GM04503 (cell line): ENCODE measurements at places on chromosomes 5 and 9.

- DNase-seq: no peak
Measured at GRCh38 chr5:33282696-33283095, 158.1 kb upstream of the TARS1 start.

DNA sequence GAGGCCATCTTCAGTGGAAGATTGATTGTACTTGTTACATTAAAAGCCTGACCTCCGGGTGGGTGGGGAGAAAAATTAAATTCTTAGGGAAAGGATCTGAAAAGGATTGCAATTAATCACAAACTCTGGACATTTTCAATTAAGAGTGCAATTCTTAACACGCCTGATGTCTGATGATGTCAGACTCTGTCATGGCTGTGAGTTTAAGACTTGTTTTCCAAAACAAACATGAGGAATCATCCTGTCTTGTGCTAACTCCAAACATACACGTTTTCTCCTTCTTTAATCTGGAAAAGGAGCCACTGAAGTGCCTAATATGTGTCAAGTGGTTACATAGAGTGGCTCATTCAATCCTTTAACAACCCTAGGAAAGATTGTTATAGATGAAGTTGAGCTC is 60.4 kb upstream of the SMIM23 start:
- no peak for DNase-seq

- no peak for DNase-seq
Measured at GRCh38 chr5:126464016-126464415, 40.8 kb downstream of the GRAMD2B start.

GRCh38 chr5:149414405-149415065 is 35.4 kb upstream of the IL17B start:
- DNase-seq: peak; percentile 64

GRCh38 chr5:88290801-88291200 is 22.2 kb upstream of the TMEM161B start:
- no peak for DNase-seq

DNA sequence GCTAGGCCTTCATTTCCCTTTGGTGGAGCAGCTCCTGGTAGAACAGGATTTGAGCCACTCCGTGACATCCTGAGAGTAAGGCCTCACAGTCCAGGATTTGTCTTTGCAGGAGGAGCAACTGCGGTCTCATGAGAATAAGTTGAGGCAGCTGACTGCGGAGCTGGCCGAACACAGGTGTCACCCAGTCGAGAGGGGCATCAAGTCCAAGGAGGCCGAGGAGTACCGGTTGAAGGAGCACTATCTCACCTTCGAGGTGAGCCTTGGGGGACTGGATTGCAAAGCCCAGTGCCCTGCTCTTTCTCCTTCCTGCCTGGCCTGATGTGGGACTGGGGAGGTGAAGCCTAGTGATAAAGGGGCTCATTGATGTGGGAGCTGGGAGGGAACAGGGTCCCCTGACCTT is 44.3 kb downstream of the PSD2 start:
- no peak for DNase-seq

GRCh38 chr9:77440057-77440456 is 208.1 kb downstream of the GNA14 start:
- no peak for DNase-seq

GRCh38 chr5:53578854-53579253 is 18.4 kb downstream of the NDUFS4 start:
- no peak for DNase-seq

DNA sequence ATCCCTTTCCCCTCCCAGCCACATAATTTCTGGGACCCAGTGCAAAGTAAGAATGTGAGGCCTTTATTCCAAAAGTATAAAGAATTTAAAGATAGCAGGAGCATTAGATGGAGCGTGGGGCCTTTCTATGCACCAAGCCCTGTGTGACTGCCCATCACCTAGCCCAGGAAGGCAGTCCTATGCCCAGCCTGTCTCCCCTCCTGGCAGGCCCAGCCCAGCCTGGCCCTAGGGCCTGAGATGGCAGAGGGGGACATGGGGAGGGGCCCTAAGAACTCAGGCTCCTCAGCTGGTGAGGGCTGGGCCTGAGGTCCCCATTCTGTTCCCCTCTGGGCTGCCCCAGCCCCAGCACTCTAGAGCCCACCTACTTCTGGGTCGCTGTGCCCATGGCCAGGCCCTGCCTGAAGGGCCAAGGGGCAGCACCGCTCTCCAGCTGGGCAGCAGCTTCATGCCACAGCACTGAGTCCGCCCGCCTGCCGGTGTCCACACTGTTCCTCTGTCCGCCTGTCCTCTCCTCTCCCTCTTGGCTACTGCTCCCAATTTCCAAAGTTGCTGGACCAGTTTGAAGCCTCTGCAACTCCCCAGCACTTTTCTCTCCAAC is 995 bp upstream of the SLC23A1 start:
- no peak for DNase-seq

DNA sequence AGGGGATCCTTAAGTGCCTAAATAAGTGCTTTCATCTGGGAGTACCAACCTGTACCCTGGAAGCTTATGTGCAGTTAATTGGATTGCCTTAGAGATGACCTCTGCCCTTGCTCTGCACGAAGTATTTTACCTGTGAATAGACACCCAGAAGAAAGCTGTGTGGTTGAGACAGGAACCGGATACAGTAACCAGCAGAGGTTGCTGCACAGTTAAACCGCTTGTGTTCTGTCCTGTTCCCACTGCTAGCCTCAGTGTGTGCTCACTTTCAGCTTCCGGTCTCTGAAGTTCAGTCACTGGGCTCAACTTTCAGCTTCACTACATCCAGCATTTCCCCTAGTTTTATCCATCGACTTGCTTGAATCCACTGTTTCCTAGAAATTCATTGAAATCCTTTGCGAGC is 185.3 kb downstream of the FAM170A start:
- no peak for DNase-seq

GRCh38 chr9:109886617-109887016 is 106.6 kb downstream of the PALM2AKAP2 start:
- DNase-seq: no peak

DNA sequence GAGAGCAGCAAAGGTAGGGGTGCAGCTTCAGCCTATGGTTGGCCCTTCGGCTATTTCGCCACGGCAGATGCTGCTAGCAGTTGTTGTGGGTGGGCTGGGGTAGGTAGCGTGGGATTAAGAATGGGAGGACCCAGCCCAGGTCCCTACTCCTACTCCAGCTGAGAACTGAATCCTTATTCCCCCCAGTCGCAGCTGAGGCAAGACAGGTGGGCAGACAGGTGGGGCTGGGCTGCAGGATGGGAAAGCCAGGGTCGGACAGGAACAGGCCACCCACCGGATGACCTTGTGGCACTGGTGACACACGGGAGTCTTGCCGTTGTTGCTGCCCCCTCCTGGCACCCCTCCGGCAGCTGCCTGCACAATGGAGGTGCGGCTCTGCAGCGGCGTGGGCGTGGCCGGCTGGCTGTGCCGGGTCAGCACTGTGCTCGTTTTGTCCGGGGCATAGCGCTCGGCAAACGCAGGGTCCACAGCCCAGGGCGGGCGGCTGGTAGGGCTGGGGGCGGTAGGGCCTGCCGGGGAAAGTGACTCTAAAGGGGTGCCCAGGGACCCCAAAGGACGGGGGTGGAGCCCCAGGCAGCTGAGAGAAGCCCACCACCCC is 8.2 kb downstream of the PDLIM7 start:
- no peak for DNase-seq

- DNase-seq: no peak
Measured at GRCh38 chr9:125189011-125189360, 617 bp downstream of the PPP6C start.

DNA sequence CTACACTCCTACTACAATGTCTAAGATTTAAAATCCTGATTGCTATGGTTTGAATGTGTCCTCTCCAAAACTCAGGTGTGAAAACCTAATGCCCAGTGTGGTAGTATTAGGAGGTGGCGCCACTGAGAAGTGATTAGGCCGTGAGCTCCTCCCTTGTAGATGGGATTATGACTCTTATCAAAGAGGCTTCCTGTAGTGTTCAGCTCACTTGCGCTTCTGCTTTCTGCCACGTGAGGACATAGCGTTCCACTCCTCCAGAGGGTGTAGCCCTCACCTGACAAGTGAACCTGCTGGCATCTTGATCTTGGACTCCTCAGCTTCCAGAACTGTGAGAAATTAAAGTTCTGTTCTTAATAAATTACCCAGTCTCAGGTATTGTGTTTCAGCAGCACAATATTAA is 33.0 kb upstream of the WHRN start:
- no peak for DNase-seq

DNA sequence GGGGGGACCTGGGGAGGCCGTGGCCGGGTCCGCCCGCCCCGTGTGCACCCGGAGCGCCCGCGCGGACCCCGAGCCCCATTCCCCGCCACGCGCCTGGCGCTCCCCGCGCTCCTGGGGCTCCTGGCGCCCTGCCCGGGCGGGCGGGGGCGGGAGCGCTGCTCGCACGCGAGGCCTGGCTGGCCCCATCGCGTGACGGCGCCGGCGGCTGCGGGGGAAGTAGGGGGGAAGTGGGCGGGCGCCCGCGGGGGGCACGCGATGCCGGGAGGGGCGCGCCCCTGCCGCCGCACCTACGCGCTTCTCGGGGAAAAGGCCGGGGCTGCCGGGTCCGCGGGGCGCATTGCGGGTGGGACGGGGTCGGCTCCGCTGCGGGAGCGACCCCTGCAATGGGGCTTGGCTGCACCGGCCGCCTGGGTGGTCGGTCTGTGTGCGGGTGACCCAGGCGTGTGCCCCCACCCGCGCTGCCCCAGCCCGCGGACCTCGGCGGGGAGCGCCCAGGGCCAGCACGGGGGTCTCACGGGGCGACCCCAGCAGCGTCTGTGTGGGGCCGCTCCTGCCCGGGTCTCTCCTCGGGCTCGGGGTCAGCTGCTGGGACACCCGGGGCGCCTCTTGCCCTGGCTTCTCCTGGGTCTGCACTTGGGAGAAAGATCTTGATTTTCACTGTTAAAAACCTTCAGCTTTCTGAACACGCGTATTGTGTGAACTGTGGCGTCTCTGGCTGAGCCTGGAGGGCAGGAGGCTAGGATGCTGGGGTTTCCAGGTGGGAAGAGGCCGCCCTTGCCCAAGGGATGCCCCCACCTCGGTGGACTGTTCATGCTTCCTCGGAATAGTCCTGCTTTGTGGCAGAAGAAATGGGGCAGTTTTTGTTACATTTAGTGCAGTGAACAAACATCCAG is 52.4 kb downstream of the AHRR start:
- DNase-seq: no peak

DNA sequence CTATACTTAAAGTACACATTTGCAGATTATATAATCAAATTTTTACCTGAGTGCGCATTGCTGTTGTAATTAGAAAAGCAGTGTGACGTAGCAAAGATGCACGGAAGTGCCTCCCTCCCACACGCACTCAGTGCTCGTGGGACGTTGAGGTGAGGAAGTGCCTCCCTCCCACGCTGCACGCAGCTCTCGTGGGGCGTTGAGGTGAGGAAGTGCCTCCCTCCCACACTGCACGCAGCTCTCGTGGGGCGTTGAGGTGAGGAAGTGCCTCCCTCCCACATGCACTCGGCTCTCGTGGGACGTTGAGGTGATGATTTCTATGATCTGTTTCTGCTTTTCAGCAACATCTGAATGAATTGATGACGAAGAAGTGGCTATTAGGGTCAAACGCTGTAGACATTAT is 21.0 kb downstream of the EXOC3 start:
- no peak for DNase-seq

- no peak for DNase-seq
Measured at GRCh38 chr5:99614888-99615287, 686.1 kb upstream of the CHD1 start.

DNA sequence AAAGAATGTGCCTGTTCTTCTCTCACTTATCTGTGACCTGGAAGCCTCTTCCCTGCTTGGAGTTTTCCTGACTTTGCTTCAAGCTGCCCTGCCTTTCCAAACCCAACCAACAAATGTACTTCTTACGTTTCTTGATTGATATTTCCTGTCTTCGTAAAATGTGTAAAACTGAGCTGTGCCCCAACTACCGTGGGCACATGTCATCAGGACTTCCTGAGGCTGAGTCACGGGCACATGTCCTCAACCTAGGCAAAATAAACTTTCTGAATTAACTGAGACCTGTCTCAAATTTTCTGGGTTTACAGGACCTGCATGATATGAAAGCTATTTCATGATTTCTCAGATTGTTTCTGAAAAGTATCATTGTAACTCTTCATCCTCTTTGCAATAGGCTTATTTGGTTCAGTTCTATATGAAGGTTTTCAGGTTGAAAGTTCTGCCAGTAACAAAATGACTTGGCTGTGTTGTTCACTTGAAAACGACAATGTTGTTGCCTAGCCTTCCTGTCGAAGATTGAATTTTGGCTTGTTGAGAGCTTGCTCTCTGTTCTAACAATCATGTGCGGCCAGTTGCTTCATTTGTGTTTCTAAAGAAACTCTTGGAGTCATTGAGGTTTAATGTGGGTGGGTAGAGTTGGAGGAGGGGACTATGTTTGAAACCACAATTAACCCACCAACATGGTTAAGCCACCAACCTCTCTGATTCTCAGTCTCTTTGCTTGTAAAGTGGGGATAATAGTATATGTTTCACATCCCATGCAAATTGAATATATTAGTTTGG is 145.6 kb downstream of the FBXL7 start:
- DNase-seq: no peak

DNA sequence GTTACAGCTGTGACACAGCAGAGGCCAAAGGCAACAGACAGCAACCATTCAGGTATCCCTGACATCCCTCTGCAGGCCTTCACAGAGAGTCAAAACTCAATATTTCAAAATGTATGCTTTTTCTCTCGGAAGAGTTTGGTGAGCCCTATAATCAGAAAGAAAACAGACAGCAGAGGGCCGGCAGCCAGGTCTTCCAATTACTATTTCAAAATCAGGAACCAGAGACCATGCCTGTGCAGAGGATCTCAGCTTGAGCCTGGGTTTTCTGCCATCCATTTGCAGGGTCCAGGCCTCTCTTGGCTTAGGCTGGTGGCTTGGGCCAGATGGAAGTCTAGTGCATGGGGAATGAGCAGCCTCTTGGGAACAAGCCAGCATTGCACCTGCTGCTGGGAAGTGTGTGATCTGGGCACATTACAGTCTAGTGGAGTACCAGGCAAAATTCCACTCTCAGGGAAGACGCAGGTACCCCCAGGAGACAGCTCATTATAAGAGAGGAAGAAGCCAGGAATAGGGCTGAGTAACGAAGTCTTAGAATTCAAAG is 231.3 kb downstream of the ENC1 start:
- DNase-seq: no peak

DNA sequence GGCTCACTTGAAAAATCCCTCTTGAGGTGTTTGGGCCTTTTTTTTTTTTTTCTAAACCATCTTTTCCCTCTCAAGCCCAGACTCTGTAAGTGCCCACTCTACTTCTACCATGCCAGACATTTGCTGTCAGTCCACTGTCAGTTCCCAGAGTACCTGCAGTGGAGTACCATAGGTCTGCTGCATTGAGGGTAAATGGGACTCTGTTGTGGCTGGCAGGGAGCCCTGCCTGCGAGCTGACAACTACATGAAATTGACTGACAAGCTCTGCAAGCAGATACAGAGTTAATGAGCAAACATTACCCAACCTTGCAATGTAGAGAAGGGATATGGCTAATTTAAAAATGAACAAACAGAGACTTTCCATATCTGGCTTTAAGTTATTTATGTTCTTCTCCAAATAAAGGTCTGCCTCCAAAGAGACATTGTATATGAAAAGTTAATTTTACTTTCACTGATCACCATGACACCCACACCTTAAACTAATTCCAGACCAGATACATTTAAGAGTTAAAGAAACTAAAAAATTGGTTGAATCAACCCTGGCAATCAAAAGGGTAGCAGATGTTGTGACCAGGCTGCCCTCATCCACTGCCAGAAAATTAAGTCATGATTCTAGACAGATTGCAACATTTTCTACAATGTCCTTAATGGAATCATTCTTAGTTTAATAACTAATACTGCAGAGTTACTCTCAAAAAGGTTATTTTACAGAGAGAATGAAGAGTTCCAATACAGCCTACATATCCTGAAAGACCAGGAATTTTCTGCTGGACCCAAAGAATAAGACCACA is 100.4 kb upstream of the PAM start:
- DNase-seq: no peak
